LNCaP clone FGC (cell line): ENCODE measurements at places on chromosomes 7 and 10.

DNA sequence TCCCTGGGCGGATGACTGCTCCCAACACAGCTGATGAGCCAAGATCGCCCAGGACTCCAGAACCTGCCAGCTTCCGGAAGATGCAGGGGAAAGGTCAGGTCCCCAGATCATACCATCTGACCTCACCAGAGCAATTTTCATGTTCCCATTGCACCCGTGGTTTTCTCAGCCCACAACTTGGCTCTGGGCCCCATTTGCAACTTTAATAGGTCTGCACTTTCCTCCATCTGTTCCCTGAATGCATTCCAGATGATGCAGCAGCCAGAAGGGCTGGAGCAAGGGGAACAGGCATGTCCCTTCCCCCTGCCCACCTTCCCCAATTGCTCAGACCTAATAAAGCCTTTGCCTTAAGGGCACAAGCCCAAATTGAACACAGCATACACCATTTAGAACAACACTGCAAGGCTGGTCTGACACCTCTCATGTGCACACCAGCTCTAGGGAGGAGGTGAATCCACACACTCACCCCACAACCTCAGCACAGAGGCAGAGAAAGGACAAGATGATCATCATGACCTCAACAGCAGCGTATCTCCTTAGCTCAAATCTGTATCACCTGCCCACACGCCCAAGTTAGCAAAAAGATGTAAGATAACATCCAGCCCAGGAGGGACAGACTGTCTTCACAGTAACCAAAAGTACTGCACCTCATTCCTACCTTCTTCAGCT lies 87.5 kb downstream of the PLXNA4 start:
- no peak for DNase-seq

GRCh38 chr10:114304571-114305421 lies 65.7 kb downstream of the VWA2 start:
- no peak for DNase-seq

DNA sequence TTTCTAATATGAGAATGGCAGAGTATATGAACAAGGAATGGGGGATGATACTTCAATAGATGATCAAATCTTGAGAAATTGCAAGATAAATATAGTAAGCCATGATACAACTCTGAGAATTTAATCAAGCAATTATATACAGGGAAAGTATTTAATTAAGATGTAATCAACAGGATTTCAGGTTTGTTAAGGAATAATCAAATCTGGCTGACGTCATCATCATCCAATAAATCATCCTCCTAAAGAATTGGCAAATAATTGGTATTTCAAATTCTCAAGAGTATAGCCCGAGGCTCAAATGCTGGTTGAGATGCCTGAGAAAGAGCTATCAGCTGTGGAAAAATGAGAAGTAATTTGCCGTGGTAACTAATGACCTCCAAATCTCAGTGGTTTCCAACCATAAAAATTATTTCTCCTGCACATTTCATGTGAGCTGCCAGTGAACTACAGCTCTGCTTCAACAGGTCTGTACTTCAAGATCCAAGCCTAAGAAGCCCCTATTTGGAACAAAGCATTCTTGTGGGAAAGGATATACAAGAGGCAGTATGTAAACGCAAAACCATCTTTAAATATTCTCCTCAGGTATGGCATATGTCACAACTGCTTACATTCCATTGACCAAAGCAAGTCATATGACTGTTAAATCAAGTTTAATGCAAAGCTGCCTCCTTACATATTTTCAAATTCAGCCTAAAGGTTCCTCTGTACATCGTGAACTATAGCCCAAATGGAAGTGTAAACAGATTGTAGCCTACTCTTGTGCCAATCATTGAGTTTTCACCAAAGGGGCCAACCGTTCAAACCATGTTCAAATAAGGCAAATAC lies 503.0 kb downstream of the KIF20B start:
- no peak for DNase-seq

- no peak for DNase-seq
These were observed 529.8 kb upstream of the C7orf33 start for GRCh38 chr7:148060724-148061123.

GRCh38 chr10:50604049-50604640 lies 19.6 kb downstream of the SGMS1 start:
- no peak for DNase-seq

DNA sequence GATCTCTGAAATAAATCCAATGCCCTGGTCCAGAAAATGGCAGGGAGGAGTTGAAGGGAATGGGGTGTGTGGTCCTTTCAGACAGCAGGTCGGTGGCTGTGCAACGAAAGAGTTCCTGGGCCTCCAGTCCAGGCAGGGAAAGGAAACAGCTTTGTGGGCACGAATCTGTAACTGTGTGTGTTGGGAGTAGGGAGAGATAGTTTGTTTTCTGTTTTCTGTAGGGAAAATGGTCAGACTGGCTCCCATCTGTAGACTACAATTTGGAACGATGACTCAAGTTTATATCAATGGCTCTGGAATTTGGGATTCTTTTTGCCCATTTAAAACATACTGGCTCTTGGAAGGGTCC lies 2.6 kb upstream of the HOXA9 start:
- DNase-seq: no peak

- DNase-seq: no peak
These were observed 11.5 kb upstream of the OGA start for GRCh38 chr10:101829561-101830315.

- DNase-seq: no peak
These were observed 5.5 kb downstream of the GSTO1 start for GRCh38 chr10:104259999-104260774.

DNA sequence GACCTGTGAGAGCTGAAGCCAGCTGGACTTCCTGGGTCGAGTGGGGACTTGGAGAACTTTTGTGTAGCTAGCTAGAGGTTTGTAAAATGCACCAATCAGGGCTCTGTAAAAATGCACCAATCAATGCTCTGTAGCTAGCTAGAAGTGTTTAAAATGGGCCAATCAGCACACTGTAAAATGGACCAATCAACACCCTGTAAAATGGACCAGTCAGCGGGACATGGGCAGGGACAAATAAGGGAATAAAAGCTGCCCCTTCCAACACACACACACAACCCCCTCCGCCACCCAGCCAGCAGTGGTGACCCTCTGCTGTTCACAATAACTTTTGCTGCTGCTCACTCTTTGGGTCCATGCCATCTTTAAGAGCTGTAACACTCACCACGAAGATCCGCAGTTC lies 7.1 kb downstream of the ZNF511 start:
- no peak for DNase-seq

- no peak for DNase-seq
These were observed 56.5 kb upstream of the PAPSS2 start for GRCh38 chr10:87603196-87603595.

DNA sequence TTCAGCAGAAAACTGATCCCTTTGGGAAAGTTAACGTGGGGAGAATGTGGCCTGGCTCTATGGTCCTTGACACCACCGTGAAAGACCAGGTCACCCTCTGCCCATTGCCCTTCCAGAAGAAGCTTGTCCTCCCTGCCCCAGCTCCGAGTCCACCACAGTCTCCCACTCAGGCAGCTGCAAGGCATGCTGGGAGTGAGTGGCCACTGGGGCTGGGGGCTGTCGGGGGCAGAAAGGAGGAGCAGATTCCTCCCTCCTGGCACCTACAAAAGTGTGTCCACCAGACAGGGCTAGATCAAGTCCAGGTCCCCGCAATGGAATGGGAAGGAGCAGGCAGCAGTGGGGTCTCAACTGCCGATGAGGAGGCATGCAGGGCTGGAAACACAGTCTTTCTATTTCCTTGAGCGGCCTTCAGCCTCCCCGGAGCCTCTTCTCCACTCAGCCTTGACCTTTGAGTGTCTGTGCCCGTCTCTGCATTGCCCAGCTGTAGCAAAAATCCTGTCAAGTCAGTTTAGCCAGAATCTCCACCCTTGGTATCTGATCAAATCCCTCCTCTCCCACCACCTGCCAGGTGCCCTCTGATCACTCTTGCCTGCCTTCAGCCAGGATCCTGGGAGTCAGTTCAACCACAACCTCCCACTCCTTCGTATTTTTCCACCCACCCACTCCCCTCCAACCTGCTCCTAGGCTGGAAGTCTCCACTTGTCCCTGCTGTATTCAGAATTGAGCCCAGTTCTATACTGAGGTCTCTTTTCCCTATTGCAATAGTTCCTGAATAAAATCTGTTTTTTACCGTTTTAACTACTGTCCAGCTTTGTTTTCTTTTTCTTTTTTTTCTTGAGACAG lies 6.9 kb upstream of the ZNF316 start:
- peak; percentile 35 for DNase-seq

DNA sequence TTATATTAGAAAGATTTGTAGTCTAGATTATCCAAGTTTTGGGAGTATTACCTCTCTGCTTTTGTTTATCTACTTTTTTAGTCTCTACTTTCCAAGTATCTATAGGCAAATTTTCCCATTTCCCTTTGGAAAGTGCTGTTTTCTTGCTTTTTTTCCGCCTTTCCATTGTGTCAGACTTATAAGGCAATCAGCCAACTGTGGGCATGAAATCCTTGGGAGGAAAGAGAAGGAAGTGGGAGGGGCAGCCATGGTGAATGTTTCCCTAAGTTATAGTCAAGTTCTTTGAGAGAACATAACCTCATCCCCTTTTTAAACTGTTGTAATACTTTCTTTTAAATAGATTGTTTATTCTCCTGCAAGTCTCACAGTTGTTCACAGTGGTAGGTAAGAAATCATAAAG lies 52.6 kb downstream of the PTEN start:
- DNase-seq: no peak

DNA sequence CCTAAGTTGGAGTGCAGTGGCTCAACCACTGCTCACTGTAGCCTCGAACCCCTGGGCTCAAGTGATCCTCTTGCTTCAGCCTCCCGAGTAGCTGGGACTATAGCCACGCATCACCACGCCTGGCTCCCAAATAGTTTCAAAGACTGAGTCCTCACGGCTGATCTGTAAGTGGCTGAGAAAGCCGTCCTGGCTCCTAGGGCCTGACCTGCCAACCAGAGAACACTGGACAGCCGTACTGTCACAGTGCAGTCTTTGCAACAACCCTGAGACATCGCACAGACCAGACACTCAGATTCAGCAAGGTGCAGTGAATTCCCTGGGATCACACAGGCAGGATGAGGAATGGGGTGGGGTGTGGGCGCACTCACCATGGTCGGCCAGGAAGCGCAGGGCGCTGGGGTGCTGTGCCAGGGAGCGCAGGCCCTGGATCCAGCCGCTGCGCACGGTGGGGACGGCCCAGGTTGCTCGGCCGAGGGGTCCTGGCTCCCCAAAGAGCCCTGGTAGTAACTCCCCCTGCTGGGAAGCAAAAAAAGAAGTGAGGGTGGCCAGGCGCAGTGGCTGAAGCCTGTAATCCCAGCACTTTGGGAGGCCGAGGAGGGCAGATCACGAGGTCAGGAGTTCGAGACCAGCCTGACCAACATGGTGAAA lies 10.7 kb downstream of the BRAT1 start:
- DNase-seq: no peak

DNA sequence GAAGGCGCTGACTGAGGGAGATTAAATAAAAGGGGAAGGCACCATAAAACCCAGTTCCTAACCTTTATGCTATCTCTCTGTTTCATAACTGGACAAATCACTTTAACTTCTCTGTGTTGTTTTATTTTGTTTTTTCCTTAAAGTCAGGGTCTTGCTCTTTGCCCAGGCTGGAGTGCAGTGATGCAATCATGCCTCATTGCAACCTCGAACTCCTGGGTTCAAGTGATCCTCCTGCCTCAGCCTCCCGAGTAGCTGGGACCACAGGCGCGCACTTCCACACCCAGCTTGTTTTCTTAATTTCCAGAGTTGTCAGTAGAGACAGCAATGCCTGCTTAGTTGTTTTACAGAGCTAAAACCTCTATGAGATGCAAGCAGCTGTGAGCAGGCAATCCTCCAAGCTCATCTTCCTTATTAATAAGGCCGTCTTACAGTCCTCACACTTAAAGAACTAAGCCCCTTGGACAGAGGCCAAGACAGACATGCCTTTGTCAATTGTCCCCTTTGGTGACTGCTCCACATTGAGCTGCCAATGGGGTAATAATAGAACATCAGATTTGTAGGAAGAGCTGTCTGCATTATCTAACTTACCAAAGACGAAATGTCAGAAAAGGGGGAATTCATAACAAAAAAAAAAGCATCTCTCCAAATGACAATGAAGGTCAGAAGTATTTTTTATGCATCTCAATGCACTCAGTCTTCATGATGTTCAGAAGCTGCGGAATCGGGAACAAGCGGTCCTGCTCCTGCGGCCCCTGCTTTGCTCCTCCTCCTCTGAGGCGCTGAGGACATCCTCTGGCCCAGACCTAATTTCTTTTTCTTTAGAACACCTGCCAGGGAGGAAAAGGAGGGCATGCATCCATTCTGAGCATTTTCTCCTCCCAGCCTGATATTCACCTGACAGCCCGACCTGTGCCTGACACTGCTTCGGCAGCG lies 62.7 kb upstream of the RNF32 start:
- DNase-seq: no peak

DNA sequence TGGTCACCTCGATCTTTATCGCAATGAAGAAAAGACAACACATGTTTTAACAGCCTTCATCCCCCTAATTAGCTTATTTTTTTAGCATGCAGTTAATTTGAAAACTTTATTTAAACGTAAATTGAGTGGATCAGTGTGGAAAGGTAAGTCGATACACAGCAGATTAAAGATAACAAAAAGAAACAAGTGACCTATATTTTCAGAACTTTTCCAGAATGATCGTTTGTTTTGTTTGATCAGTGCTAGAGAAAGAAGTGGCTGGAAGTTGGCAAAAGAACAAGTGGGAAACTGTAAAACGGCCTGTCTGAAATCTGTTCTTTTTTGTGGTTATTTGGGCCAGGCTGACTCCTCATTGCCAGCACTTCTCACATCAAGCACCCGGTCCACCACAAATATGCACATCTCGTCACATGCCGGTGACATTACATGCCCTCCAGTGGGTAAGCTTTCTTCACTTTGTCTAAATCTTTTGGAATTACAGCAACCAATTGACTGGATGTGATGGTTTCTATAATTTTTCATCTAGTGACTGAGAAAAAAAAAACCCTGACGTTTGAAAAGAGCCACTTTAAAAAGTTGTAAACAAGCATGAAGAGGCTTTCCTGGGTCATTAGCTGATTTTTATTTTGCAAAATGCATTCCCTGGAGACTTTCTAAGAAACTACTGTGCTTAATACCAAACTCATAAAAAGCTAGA lies 33.2 kb downstream of the C7orf33 start:
- DNase-seq: peak; percentile 3

DNA sequence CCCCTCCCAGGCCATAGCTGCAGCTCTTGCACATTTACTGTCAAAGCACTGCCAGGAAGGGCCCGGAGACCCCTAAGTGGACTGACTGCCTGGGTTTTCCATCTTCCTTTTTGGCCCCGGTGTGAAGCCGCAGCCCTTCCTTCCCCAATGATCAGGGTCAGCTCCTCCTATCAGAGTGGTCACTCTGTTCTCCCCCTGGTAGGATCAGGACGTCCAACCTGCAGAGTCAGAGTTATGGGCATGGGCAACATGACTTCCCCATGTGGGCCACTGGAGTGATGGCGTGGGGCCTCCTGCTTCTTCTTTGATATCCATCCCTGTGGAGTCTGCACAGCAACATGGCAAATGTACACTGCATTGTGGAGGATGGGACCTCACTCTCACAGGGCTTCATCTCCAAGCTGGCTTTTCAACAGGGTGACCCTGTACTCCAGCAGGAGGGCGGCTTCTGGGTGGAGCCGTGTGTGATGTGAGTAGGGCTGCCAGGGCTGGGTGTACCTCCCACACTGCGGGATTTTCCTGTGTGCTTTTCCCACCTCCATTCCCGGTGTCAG lies 6.4 kb upstream of the RAMP3 start:
- no peak for DNase-seq

GRCh38 chr7:158495786-158496185 lies 91.8 kb downstream of the PTPRN2 start:
- DNase-seq: no peak

GRCh38 chr10:129703287-129704137 lies 236.5 kb downstream of the MGMT start:
- no peak for DNase-seq

- no peak for DNase-seq
These were observed 63.5 kb upstream of the SH2B2 start for GRCh38 chr7:102223184-102223583.

GRCh38 chr10:34655286-34656170 lies 159.6 kb downstream of the PARD3 start:
- DNase-seq: peak; percentile 68
